ENCODE measurements at places on chromosomes 12 and 14.

- DNase-seq: no peak
These were observed 100.1 kb downstream of the DYRK2 start for GRCh38 chr12:67748743-67749040.

- DNase-seq: no peak
These were observed 181.0 kb downstream of the C12orf42 start for GRCh38 chr12:103314786-103315185.

- DNase-seq: no peak
These were observed 244.4 kb downstream of the ZFP36L1 start for GRCh38 chr14:68548194-68549076.

- peak; percentile 22 for DNase-seq
These were observed at the start of gene ANKRD52 for GRCh38 chr12:56258068-56258819. ANKRD52 (minus strand) TSS chr12:56258384; CDS start chr12:56258269, 115 bp downstream.
